ENCODE measurements at places on chromosomes 2 and 18.

DNA sequence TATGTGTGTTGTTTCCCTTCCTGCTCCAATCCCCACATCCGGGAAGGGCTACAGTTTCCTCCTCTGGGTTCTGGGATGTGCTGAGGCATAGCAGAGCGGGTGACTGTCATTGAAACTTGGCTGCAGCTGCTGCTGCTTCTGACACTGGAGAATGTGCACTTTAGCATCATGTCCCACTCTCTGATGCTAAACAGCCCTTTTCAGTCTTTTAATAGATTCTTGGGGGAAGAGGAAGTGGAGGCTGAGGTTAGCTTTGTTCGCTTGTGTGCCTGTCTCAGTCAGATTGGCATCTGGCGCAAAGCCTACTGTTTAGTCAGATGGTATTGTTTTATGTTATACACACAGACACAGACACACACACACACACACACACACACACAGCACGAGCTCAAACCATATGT is 136.5 kb upstream of the RND3 start:
- DNase-seq = no peak

GRCh38 chr2:190792956-190793888 is 87.4 kb upstream of the GLS start:
- DNase-seq = no peak

GRCh38 chr18:31610286-31611205 is 18.9 kb downstream of the TTR start:
- DNase-seq = no peak

DNA sequence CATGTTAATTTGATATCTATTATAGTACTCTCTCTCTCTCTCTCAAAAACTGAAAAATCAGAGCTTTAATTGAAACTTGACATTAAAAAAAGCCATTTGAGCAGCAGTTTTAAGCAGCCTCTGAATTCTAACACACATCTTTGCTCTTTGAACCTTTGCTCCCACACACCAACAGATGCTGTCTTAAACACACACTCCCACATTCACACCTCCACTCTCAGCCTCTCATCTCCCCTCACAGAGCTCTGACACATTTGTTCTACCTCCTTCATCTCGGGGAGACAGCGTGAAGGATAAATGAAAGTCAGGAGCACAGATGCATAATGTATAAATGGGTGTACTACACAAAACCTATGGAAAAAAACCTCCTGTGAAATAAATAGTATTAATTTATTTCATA is 95.2 kb downstream of the NAB1 start:
- DNase-seq = no peak

GRCh38 chr18:48139431-48140347 is 209.2 kb upstream of the SMAD2 start:
- no peak for DNase-seq

GRCh38 chr2:196607073-196607472 is 32.4 kb upstream of the CCDC150 start:
- DNase-seq = no peak

DNA sequence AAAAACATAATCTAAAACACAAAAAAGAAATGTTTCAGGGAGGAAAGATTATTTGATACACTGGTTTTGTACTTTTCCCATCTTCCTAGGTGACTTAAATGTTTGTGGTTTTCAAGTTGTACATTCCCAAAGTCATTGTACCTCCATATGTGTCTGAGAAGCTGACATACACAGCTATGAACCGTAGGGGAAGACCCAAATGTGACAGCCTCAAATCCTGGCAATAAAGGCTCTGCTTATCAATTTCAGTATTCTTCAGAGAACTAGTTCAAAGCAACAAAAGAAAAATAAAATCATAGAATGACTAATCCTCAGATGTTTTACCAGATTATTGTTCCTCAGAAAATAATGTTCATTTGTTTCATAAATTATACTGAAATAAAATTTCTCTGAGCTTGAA is 2.5 kb downstream of the DYNC2LI1 start:
- DNase-seq = no peak

DNA sequence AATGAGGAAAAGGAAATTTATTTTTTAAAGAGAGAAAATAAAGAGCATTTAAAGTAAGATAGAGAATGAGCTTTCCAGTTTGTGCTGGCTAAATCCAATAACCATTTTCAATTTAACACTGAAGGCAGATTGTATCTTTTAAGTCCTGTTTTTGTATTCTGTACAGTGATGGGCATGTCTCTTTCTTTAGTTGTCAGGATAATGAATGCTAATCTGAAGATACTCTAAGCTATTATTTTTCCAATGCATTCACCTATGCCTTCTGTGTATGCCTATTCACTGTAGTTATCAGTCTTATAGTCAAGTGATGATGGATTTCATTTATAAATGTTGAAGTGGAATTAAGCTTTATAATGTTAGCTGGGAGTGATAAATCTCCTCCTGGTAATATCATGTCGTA is 101.4 kb downstream of the DYNAP start:
- no peak for DNase-seq

DNA sequence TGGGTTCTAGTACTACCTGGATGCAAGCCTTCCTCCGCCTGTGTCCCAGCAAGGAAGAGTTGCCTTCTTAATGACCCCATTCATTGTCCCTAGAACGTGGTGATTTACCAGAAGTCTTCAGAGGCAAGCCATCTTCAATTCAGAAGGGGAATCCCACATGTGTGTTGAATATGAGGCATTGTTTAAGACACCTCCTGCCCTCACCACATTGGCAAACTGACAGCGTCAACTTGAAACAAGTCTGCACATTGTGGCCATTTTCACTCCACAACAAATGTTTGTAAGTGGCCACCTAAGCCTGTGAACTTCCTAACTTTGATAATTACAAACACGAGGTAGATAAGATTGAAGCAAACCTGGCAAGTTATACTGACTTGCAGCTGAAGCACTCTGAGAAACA is 83.7 kb downstream of the TCF7L1 start:
- no peak for DNase-seq

- DNase-seq = no peak
Observed at GRCh38 chr2:100178085-100178788, 35.8 kb upstream of the AFF3 start.

DNA sequence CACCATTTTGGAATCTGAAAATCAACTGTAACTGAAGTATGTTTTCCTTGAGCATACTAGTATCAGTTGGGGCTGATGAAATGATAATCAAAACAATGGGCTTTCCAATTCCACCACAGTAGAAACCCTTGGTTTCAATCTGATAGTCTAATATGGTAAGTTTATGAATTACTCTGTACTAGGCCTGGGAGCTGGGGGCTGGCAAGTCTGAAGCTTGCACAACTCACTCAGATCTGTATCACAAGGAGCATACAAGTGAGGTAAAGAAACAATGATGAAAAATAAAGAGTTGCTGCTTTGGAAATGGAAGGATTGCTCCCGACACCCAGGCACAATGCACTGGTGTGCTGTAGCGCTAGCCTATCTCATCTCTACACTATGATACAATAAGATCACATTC is 19.4 kb downstream of the ZEB2 start:
- DNase-seq = no peak

- no peak for DNase-seq
Observed at GRCh38 chr2:4715065-4715464, 977.1 kb upstream of the SOX11 start.

- no peak for DNase-seq
Observed at GRCh38 chr2:238267884-238268680, 20.3 kb downstream of the PER2 start.

GRCh38 chr2:26442707-26443106 is 35.2 kb downstream of the OTOF start:
- no peak for DNase-seq

DNA sequence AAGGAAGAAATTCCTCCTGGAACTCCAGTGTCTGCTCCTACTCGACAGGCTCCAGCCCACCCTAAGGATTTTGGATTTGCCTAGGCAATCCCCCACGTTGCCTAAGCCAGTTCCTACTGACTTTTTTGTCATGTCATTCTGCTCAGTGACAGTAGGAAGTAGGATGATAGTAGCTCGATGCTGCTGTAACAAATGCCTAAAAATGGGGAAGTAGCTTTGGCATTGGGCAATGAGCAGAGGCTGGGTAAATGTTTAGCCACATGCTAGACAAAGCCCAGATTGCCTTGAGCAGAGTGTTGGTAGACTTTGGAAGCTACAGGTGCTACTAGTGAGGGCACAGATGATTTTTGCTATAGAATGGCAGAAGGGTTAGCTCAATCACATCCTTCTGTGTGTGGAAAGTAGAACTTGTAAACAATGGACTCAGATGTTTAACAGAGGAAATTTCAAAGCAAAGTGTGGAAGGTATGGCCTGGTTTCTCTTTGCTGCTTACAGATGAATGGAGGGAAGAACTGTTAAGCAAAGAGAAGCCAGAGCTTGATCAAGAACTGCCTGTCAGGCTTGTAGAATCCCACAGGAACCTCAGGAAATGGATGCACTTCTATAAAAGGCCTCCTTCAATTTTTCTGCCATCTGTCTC is 154.8 kb downstream of the RNF144A start:
- DNase-seq = no peak

DNA sequence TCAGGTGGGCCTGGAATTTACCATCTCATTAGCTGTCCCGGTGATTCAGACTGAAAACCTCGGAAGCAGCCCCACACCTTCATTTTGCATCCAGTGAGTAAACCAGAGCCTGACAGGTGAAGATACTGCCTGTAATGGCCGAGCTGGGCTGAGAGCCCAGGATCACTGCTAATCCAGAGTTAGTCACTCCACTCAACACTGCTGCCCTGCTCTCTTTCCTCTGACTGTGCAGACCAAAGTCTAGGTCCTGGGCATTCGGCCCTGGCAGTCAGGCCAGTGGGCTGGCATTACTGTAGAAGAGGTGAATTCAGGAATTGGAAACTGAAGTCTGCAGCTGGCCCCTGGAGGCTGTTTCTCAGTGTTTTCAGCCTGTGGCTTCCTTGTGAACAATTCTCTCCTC is 44.3 kb downstream of the TMEM17 start:
- no peak for DNase-seq

DNA sequence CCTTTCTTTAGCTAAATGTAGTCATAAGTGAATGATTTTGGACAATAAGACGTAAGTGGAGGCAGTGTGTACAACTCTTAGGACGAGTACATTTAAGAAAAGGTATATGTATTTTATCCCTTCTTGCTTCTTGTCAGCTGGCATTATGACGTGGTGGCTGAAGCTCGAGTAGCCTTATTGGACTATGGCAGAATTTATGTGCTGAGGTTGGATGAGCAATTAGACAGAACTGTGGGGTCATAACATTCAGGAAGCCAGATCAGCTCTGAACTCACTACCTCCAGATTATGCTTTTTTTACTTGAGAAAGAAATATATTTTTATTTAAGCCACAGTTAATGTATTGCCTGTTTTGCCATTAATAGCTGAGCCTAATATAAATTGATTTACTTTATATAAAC is 661.5 kb downstream of the ERBB4 start:
- DNase-seq = no peak

DNA sequence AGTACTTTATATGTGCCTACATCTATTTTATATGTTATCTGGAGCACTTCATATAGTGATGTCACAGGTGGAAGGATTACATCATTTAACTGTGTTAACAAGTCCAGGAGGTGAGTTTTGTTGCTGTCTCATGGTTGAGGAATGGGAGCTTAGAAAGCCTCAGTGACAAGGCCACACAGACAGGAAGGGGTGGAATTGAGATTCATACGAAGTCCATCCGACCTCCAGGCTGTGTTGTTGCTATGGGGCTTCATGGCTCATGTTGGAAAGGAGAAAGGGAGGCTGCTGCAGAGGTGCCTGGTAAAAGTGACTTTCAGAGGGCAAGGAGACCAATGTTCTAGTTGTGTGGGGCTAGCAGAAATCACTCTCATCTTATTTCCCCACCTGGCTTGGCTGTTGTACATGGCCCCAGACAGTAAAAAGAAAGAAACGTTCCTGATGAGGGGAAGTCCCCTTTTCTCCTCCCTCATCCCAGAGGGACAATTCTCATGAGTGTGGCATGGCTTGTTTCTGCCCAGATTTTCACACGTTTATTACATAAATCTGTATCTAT is 31.0 kb upstream of the GREB1 start:
- DNase-seq = no peak

DNA sequence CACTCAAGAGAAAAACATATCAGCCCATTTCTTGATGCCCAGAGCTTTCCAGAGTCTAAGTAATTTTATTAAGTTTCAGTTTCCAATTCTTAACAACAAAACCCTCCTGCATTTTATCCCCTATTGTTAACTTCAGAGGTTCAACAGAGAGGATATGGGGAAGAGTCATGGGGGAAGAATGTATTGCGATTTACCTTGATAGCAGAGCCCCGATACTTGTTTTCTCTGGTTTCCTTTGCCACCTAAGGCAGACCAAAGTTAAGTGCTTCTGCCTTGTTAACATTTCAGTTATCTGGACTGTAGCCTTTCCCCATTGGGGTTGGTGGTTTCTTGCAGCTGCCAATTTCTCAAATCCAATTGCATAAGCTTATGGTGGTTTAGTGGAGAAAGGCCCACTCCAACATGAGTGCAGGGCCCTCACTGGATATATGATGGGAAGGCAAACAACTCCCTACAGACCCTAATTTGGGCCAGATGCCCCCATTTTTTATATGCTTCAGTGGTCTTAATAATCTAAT is 82.0 kb upstream of the ITGB6 start:
- DNase-seq = no peak

DNA sequence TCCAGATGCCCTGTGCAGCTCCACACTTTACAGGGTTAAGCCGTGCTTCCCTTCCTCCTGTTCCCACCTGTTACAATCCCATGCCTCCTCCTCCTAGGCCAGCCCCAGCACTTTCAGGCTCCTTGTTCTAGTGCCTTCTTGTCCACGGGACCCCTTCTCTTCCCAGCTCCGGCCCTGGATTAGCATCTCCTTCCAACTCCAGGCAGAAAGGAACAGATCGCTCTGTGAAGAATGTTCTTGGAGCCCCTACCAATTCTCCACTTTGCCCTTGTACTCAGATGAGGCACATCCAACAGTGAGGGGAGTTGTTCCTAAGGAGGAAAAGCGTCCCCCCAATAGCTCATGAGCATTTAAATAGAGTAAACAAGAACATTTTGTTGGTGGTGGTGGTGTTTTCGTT is 72.7 kb downstream of the CABLES1 start:
- DNase-seq = no peak

DNA sequence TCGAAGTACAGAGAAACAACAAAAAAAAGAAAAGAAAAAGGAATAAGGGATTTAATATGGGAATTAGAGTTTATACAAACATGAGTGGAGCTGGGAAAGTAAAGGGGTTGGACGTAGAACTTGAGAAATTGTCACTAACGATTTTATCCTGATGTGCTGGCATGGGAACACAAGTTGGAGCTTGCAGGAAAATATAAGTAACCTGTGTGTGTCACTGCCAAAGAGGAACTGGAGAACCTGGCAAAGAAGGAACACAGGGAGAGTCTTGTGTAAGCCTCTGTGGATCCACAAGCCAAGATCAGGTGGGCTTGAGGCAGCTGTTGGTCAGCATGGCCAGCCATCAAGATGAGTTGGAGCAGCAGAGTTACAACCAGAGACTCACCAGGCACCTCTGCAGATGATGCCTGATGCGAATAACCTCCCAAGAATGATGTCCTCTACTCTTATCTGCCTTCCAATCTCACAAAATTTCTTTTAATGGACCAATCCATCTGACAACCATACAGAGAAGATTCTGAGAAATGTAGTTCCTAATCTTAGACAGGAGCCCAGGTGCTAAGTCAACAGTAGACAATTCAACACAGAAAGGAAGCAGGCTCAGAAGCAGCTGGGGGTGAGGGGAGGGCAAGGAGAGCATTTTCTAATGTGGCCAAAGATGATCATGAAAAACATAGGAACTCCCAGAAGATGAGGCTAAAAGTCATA is 77.0 kb upstream of the SPOPL start:
- DNase-seq = no peak

- DNase-seq = no peak
Observed at GRCh38 chr2:74548900-74549826, 4.6 kb downstream of the LOXL3 start.

Data from AG04450 (cell line).